Vagina (tissue), 2 donors: ENCODE measurements at places on chromosomes 2 and 18. TPM values are rescaled to one million over a fixed set of nuclear protein-coding genes. Genes with fewer than 3 reads are reported as not detected.

GRCh38 chr2:209933499-209934483, 68.6 kb upstream of the RPE start:
- H3K4me1 ChIP-seq = peaks cover 6% of the 10 kb centered on the region
- no peak for DNase-seq
- no peaks in the 10 kb centered on the region for H3K27me3 ChIP-seq
- H3K4me3 ChIP-seq = no peak overlapping the region

GRCh38 chr2:173831312-173832229, 133.6 kb downstream of the SP3 start:
- DNase-seq = peak; percentile 96
- peaks cover 51% of the 10 kb centered on the region for H3K4me1 ChIP-seq
- peak overlapping the region; percentile 90 for H3K27ac ChIP-seq
- H3K36me3 ChIP-seq = no peaks in the 10 kb centered on the region
- no peak overlapping the region for H3K4me3 ChIP-seq

- H3K27ac ChIP-seq = no peak overlapping the region
- no peaks in the 10 kb centered on the region for H3K27me3 ChIP-seq
- H3K4me3 ChIP-seq = no peak overlapping the region
- peaks cover 20% of the 10 kb centered on the region for H3K4me1 ChIP-seq
- no peak for DNase-seq
Observed at GRCh38 chr2:226115102-226115831, 684.4 kb downstream of the IRS1 start.

DNA sequence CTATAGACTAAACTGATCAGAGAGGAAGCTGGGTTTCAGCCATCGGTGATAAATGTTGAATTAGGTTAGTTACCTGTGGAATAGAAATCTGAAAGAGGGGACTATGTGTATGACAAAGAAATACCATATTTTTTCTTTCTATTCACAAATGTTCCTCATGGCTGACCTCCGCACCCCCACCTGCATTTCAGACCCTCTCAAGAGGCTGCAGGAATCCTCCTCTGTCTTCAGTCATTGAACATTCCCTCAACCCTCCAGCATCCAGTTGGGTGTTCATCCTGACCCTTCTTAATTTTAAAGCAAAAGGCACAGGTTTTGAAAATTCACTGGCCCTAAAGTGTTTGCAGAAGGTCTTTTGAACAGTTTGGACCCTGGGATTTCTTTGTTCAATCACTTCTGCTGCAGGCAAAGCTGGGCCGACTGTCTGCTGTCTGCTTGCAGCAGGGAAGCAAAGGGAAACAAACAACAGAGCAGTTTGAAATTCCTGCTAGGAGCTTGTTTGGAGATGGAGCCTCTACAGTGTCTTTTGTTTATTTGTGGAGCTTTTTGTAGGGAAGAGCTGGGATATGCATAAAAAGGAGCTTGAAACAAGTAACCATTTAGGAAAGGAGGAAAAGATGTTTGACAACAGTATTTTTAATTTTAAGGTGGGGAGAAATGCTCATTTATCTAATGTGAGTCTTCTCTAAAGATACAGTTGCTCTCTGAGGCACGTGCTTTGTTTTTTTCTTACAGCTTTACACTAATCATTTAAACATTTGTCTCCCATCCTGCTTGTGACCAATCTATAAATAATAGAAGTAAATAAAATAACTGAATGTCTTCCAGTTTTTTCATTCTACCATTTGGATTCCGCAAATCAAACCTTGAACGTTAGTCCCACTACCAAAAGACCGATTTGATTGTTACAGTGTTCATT, 213.3 kb upstream of the MMADHC start:
- no peak for DNase-seq
- no peaks in the 10 kb centered on the region for H3K36me3 ChIP-seq
- H3K4me1 ChIP-seq = no peaks in the 10 kb centered on the region
- no peaks in the 10 kb centered on the region for H3K27me3 ChIP-seq
- H3K27ac ChIP-seq = no peak overlapping the region

GRCh38 chr2:132646540-132647108, 23.4 kb downstream of the LYPD1 start:
- no peaks in the 10 kb centered on the region for H3K36me3 ChIP-seq
- H3K27me3 ChIP-seq = no peaks in the 10 kb centered on the region
- H3K27ac ChIP-seq = no peak overlapping the region
- no peak overlapping the region for H3K4me3 ChIP-seq
- no peak for DNase-seq

- H3K27ac ChIP-seq = no peak overlapping the region
- H3K4me3 ChIP-seq = no peak overlapping the region
- H3K4me1 ChIP-seq = no peaks in the 10 kb centered on the region
- DNase-seq = no peak
Observed at GRCh38 chr18:11745521-11745920, 56.5 kb downstream of the GNAL start.

DNA sequence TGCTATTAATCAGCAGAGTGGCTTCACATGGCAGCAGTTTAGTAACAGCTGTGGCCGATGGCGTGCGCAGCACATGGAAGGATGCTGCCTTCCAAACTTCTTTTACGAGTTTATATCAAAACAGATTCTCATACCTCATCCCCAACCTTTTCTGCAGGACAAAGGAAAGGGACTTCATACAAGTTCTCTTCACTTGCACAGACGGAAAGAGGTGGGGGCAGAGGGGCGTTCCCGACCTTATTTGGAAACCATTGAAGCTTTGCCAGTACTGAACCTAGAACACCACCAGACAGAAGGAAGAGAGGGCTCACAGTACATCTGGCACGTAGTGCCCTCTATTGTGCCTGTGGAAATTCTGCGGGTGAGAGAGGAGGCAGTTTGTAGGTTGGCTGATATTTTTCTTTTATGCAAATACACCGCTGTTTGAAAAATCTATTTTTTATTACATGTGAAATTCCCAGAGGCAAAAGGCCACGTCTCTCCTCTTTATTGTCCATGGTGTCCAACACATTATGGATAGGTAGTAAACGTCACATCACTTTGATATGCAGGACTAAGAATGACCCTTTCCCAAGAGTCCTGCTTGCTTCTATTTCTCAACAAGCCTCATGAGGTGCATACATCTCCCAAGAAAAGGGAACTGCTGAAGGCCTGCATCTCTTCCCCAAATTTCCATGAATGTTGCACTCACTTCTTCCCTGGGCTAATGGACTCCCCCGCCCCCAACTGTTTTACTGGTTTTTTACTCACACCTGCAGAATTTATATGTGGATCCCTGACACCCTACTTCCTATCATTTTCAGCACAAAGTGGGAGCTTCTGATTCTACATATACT, 31.3 kb downstream of the COLEC12 start:
- no peaks in the 10 kb centered on the region for H3K36me3 ChIP-seq
- H3K27ac ChIP-seq = no peak overlapping the region
- DNase-seq = no peak
- H3K27me3 ChIP-seq = no peaks in the 10 kb centered on the region
- H3K4me1 ChIP-seq = peaks cover 4% of the 10 kb centered on the region

GRCh38 chr18:12946549-12947284, 1.1 kb upstream of the SEH1L start:
- no peaks in the 10 kb centered on the region for H3K27me3 ChIP-seq
- H3K4me3 ChIP-seq = peak overlapping the region; percentile 82
- peak overlapping the region; percentile 92 for H3K27ac ChIP-seq
- H3K4me1 ChIP-seq = peaks cover 17% of the 10 kb centered on the region
- no peaks in the 10 kb centered on the region for H3K36me3 ChIP-seq

DNA sequence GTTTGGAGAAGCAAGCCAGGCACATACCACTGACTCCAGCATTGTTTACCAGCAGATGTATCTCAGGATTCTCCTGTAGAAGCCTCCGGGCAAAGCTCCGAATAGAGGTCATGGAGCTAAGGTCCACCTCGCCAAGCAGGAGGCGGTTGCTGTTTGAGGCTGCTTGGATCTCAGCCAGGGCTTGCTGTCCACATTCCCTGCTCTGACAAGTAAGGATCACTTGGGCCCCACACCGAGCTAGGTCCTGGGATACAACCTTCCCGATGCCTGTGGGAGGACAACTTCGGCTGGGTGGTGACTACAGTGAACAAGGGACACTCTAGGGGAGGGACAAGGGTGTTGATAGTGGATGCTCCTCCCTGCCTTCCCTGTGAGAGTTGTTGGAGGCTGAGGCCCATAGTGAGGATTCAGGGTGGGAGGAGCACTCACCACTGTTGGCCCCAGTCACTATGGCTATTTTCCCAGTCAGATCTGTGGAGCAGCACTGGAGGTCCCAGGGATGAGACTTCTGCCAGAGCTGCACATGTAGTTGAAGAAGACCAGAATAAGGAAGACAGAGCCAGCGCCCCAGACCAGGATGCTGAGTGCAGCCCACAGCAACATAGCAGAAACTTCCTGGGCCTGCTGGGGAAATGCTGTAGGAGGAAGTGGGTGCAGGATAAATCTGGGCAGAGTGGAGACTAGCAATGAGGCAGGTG, 8.3 kb downstream of the C2orf81 start:
- H3K4me1 ChIP-seq = peaks cover 21% of the 10 kb centered on the region
- no peak overlapping the region for H3K4me3 ChIP-seq
- no peaks in the 10 kb centered on the region for H3K27me3 ChIP-seq
- no peak overlapping the region for H3K27ac ChIP-seq
- no peak for DNase-seq

The ZEB2 gene
- 63.6 TPM for total RNA-seq

The RNF125 gene
- 3.7 TPM for total RNA-seq

The CD8A gene
- 6.9 TPM for total RNA-seq
